ENCODE measurements at places on chromosomes 4 and X.
A peak's percentile ranks its signal among the peaks of the same experiment; 100 is the strongest.

- no peak for DNase-seq
These were observed 52.1 kb upstream of the TBC1D9 start for GRCh38 chr4:140808256-140808655.

GRCh38 chrX:1212532-1212931, at the start of gene CRLF2:
CRLF2 (minus strand) TSS chrX:1212649; CDS start chrX:1212634, 15 bp downstream.
- no peak for DNase-seq

DNA sequence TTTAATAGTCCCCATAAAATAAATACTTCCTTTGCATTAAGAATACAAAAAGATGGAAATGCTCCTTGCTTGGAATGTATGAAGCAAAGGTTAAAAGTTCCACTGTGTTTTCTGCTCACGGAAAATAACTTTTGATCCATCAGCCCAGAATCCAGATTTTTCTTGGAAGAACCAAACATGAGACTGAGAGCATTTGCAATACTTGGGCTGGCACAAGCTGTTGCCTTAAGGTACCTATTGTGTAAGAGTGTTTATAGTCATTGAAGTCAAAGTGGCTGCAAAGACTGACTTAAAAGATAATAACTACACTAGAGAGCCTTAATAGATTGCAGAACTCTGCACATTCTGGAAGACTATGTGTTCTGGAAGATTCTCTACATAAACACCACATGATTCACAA, 281.4 kb downstream of the RAB28 start:
- no peak for DNase-seq

DNA sequence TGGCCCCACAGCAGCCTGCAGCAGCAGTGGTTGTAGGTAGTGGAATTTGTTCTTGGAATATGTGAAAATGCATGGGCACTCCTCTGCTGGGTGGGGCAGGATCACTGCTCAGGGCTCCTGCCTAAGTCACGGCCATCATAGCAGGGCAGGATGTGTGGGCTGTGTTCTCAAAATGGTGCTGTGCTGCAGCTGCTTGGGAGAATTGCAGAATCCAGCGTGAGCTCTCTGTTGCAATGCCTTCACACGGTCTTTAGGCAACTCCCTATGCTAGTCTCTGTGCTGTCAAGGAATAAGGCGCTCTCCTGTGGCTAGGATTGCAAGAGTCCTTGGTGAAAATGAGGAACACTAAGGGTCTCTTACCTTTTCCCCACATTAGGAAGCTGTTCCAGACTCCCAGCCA, 42.9 kb downstream of the F8 start:
- DNase-seq, result no peak

DNA sequence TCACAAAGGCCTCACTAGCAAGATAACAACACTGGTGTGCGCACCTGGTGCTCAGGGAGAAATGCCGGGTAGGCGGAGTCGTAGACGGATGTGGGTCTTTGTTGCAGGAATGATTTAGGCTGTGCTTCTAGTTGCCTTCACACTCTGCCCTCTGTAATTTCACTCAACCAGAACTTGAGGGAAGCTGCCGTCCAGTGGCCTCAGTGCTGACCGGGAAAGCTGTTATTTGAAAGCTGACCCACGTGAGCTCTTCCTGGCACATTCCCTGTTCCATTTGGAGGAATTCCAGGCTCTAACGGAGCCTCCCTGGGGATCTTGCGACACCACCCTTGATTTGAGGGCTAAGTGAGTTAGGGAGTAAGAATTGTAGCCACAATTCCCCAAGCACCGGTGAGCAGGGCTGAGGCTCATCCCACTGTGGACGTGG, 15.9 kb downstream of the SH3TC1 start:
- DNase-seq, result no peak

DNA sequence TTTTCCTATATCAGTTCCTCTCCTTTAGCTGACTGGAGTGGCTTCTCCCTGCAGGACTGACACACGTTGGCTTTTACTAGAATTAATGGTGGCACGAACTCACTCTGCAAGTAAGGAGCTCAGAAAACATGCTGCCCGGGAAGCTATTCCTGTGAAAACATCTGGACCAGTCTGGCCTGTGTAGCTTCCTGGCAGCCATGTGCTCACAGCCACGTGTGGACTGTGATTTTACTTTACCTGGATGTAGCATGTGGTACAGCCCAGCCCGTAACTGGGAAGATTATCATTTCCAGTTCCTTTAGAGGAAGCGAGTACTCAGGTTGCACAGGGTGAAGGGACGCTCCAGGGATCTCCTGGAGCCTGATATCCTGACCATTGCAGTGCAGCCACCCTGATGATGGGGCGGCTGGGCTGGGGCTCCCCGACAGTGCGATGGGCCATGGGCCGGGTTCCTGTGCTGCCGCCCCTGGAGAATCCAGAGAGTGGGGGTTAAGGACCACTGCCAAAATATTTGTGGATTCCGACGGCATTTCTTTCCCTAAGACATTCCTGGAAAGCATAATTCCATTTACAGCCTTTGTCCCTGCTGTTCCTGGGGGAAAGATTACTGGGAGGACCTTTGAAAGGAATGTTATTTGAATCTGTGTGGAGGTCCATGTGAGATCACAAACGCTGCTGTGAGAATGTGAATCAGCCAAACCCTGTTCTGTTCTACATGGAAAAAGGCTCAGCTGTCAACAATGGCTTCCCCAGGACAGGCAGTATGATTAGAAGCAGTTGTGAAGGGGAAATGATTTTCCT, 35.0 kb downstream of the PROM1 start:
- DNase-seq, result no peak

- DNase-seq, result no peak
These were observed 15.2 kb downstream of the LINC00632 start for GRCh38 chrX:140724736-140725135.

- no peak for DNase-seq
These were observed 109.0 kb downstream of the SHROOM4 start for GRCh38 chrX:50705042-50705441.

GRCh38 chrX:103730796-103731493, 20.2 kb downstream of the TMEM31 start:
- no peak for DNase-seq

DNA sequence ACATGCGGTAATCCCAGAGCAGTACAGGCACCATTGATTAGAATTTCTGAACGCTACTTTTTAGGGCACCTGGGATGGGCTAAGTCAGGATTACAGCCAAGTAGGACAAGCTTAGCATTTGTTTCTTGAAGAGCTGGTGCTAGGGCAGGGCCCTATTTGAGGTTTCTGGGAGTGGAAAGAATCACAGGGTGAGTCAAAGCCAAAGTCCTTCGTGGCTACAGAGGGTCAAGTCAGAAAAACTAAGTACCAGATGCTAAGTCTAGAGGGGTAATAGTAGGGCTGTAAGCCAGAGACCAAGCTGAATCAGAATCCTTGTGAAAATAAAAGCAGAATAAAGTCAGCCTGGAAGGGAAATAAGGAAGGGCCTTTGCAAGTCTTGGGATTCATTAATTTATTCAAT, 448.6 kb downstream of the ZIC3 start:
- no peak for DNase-seq

GRCh38 chr4:135418353-135418752, 1216.8 kb upstream of the PABPC4L start:
- peak; percentile 8 for DNase-seq

DNA sequence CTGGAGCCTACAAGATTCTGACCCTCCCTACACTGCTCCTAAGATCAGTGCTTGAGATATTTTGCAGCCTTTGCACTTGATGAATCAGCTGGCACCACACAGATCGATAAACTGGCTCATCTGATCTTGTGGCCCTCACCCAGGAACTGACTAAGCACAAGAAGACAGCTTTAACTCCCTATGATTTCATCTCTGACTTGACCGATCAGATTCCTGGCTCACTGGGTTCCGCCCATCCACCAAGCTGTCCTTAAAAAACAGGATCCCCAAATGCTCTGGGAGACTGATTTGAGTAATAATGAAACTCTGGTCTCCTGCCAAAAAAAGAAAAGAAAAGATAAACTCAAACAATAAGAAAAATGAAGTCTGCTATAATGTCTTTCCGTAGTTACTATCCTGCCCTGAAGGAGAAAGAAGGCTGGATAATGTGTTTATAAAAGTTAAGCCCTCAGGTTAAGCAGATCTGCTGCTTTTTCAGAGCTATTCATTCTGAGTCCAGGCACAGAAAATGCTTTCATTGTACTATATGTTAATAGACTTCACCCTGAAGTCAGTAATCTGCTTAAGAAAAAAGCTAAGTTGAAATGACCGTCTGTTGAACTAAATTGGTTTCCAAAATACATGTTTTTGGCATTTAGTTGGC, 795.2 kb downstream of the TRIML1 start:
- DNase-seq, result no peak

DNA sequence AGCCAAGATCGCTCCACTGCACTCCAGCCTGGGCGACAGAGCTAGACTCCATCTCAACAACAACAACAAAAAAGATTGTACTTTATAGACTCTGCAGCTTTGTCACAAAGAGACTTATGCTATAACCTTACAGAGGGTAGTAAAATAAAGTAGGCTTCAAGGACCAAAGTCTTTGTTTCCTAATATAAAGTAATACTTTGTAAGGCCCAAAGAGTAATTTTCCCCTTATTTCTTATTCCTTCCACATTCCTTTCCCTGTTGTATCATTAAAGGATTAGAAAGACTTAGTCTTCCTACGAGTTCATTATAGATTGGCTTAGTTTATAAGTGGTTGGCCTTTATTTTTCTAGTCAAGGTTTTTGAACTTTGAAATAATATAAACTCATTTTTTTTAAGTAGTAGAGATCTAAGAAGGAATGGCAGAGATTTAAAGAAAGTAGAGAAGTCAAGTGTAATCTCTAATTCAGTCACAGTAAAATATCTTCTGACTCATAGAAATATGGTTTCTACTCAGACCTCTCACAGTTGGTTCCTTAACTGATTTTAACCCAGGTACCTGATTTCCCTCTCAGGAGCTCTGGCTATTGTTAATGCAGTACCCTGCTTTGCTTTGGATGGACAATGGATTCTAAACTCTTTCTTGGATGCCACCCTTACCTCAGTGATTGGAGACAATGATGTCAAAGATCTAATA, 26.2 kb downstream of the YY2 start:
- DNase-seq, result no peak

DNA sequence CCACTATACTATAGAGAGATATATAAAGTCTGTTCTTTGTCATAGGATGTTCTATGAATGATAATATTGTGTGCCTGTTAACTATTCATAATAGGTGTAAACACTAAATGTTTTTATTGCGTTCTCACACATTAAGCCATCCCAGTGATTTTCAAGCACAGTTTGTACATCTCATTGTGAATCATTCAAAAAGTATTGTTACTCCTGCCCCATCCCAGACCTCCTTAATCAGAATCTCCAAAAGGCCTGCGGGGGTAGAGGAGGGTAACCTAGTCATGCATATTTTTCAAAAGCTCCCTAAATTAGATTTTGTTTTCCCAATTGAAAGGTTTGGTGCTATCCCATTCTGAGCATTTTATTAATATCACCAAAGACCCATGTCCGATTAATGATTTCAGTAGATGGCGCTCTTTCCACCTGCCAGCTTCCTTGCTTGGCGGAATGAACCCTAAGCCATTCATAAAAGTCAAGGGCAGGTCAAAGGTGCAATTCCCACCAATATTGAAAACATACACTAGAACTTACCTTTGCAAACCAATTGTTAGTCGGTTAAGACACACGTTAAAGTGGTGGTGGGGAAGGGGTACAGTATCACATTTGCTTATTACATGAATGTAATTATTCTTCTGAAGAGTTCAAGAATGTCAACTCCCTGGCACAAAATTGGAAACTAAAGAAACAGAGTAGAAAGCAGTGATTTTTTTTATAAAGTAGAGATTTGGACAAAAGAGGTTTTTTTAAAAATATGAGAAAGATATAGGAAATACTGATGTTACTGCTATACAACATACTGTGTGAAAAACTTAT, 5.8 kb upstream of the TET2 start:
- DNase-seq, result no peak

- DNase-seq, result no peak
These were observed 1.9 kb upstream of the FAM9C start for GRCh38 chrX:13046141-13046855.

- DNase-seq, result no peak
These were observed 321.2 kb downstream of the CAMK2D start for GRCh38 chr4:113440371-113440770.

GRCh38 chr4:111449657-111450056, 695.6 kb upstream of the FAM241A start:
- DNase-seq, result no peak

- DNase-seq, result peak; percentile 25
These were observed 5.5 kb downstream of the ATP10D start for GRCh38 chr4:47490550-47490949.

- no peak for DNase-seq
These were observed 826.2 kb downstream of the TECRL start for GRCh38 chr4:63583007-63583406.

GRCh38 chr4:8194306-8195242, 4.5 kb upstream of the SH3TC1 start:
- DNase-seq, result no peak

- DNase-seq, result no peak
These were observed 63.3 kb downstream of the SEL1L3 start for GRCh38 chr4:25799522-25799921.

DNA sequence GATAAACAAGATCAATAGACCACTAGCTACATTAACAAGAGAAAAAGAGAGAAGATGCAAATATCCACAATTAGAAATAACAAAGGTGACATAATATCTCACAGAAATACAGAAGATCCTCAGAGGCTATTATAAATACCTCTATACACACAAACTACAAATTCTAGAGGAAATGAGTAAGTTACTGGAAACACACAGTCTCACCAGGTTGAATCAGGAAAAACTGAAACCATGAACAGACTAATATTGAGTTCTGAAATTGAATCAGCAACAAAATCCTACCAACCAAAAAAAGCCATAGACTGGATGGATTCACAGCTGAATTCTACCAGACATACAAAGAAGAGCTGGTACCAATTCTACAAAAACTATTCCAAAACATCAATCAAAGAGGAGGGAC, 211.8 kb upstream of the CPEB2 start:
- DNase-seq, result no peak

DNA sequence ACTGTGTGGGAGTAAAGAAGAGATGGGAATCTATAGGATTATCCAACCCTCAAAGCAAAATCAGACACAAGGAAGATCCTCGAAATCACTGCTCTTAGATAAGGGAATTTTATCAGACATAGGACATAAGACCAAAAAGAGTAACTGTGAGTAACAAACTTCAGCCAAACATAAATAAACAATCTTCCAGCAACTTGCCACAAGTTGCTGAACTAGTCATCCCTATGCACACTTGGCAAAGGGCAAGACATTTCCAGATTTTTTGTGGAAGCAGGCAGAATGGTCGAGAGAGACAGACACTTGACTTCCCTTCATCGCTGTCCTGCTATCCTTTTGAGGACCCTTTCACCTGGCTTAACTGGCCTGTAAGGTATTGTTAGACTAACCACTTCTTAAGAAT, 89.6 kb downstream of the KCNIP4 start:
- no peak for DNase-seq
